ENCODE measurements at places on chromosomes 12 and 14. TPM values are rescaled to one million over a fixed set of nuclear protein-coding genes. Genes with fewer than 3 reads are reported as not detected.

Gene ST8SIA1
- 5.6 TPM for total RNA-seq

Gene ARHGAP9
- 0.30 TPM for total RNA-seq

Gene RASSF9
- 1.2 TPM for total RNA-seq

Gene NELL2
- total RNA-seq, result not detected

Gene SLC25A47
- total RNA-seq, result not detected

Gene PSMC1
- 159 TPM for total RNA-seq

Gene IL22
- total RNA-seq, result not detected

Gene FGF6
- total RNA-seq, result not detected

Gene ASCL1
- total RNA-seq, result not detected
